ENCODE measurements at places on chromosomes 11 and 22.
A peak's percentile ranks its signal among the peaks of the same experiment; 100 is the strongest.

DNA sequence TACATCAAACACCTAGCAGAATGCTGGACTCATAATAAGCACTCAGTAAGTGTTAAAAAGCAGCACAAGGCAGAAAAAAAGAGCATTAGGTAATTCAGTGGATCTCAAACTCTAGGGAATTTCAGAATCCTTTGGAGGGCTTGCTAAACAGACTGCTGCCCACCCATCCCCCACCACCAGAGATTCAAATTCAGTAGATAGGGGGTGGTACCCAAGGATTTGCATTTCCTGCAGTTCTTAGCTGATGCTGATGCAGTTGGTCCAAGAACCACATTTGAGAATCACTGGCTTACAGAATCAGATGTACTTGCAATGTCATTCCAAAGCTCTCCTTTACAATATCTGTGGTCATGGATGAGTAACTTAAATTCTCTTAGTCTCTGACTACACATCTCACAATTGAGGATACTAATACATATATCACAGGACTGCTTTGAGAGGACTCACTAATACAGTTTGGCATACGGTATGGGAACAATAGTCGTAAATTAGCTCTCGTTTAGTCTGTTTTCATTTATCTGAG is 664.5 kb downstream of the KCNA4 start:
- DNase-seq = no peak

DNA sequence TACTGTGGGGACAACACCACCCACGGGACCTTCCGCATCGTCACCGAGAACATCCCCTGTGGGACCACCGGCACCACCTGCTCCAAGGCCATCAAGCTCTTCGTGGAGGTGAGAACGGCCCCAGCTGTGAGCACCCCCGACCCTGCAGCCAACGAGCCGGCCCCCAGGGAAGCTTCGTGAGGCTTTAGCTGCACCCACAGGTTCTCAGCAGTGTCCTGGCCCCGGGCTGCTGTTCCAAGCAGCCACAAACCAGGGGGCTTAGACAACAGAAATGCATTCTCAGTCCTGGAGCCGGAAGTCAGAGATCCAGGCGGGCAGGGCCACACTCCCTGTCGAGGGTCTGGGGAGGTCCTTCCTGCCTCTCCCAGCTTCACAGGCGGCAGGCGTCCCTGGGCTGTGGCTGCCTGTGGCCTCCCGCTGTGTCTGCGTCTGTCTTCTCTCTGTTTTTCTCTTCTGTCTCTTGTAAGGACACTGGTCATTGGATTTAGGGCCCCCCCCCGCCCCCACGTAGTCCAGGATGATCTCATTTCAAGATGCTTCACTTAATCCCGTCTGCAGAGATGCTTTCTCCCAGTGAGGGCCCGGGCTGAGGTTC is 12.5 kb downstream of the MUC5B start:
- DNase-seq = no peak

DNA sequence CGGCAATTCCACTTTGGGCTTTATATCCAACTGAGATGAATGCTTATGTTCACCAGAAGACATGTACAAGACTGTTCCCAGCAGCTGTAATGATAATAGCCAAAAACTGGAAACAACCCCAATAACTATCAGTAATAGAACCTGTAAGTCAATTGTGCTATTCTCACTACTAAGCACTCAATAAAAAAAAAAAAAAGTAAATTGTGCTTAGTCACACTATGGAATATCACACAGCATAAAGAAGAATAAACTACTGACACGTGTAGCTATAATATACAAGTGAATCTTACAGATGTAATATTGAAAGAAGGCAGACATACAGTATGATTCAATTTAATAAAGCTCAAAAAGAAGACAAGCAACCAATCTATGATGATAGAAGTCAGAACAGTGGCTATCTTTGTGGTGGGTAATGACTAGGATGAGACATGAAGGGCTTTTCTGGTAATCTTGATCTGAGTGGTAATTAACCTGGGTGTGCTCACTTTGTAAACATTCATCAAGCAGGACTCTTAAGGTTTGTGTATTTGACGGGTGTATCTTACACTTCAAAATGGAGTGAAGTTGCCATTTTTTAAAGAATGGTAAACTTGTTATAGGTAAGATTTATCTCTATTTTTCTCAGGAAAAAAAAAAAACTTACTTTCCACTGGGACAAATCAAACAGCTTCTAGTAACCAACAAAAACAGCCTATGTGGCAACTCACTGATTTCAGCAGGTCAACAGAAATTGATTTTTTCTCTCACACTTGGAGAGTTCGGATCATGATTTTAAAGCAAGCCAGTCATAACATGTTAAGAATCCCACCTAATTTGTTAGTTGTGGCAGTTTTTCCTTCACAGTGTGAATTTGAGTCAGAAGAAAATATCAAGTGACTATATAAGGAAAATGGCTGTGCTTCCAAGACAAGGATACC is 84.2 kb downstream of the CCDC83 start:
- no peak for DNase-seq

DNA sequence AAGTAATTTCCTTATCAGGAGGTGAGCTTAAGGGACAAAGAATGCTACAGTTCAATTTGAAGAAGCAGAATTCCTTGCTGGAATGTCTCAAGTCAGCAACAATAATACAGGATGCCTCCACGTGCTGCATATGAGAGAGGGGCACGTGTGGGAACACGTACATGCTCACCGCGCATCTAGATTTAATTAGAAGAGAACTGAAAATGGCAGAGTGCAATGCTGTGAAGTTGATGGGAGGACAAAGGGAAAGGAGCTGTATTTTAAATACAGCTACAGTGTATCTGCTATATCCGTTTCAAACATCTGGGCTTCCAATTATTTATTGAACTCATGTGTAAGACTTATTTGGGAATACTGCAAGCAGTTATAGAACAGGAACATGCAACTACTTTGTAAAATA is 328.7 kb downstream of the SOX6 start:
- DNase-seq = no peak

DNA sequence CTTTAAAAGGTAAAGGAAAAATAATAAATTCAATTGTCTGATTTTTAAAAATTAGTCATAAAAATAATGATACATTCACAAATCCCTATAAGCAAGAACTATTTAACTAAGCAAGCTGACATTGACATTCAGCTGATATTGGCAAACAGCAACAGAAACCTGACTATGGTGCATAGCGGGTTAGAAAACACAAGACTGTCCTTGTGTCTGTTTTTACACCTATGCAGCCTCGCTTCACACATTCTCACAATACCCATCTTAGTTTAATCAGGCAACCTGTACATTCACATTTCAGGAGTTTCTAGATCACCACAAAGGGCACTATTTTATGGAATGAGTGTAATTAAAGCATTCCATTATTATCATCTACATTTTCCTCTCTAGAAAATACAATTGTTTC is 737.1 kb downstream of the KCNA4 start:
- DNase-seq = no peak

GRCh38 chr22:41770715-41771468 is 29.6 kb upstream of the CCDC134 start:
- no peak for DNase-seq

DNA sequence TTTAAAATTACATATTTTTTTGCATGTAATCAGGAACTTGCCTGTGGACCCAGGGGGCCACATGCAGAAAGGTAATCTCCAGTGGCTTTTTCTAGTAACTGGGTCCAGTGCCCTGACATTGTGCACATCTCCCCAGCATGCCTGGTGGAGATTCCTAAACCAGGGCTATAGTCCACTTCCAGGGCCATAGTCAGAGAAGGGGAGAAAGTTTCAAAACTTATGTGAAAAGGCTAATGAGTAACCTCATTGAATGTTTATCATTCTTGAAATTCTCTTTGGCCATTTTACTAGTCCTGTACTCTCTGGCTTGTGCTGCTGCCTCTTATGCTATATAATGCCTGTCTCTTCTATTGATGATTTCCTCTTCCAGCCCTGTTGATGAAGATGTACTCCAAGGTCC is 47.8 kb downstream of the BARX2 start:
- DNase-seq = no peak

- DNase-seq = no peak
Observed at GRCh38 chr11:45301537-45302246, 15.6 kb upstream of the SYT13 start.

DNA sequence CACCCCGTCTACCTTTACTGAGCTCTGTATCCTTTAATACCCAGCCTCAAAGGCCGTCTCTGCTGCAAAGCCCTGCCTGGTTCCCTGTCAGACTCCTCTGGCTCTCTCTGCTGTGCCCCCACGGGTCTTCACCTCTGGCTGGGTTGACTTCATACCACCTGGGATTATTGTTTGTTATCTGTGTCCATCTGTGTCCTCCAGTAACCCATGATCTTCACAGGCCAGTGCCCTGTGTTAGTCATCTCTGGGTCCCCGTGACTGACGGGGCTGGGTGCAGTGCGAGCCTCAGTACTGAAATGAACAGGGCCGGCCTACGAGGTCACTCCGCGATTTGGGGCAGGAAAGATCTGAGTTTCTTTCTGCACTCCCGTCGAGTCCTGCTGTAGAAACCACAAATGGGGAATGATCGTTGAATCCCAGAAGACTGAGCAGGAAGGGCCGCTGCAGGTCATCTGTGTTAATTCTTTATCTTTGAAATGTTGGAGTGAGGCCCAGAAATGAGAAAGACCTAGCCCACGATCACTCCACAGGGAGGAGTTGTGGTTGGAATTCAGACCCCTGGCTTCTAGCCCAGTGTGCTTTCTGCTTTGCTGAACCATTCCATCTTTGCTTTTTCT is 12.3 kb upstream of the TUB start:
- DNase-seq = no peak

DNA sequence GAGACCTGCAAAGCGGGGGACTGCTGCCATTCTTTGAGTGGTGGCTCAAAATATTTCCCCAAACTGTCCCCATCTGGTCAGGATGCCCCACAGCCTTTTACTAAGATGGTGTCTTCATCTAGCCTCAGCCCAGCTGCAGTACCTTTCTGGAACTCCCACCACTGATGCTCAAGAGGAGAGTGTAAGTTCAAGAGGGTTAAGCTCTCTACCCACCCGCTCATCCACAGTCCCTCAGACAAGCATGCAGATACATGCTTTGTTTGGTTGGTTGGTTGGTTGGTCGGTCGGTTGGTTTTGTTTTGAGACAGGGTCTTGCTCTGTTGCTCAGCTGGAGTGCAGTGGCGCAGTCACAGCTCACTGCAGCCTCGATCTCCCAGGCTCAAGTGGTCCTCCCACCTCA is 14.5 kb upstream of the CAVIN3 start:
- no peak for DNase-seq

- DNase-seq = no peak
Observed at GRCh38 chr11:113553915-113554314, 78.7 kb upstream of the DRD2 start.

DNA sequence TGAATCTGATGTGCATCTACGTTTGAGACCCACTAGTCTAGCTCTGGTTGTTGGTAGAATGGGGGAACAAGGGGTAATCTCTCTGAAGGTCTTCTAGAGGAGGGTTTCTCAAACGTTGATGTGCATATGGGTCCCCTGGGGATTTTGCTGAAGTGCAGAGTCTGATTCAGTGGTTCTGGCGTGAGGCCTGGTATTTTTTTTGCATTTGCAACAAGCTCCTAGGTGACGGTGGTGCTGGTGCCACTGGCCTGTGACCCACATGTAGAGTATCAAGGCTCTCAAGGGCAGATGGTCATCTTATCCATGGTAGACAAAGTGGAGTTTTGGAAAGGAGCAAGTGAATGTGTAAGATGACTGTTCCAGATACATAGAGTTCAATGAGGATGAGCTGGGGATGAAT is 97.1 kb downstream of the CEP164 start:
- DNase-seq = no peak

GRCh38 chr11:8822469-8822868 is 88.5 kb upstream of the AKIP1 start:
- DNase-seq = no peak

DNA sequence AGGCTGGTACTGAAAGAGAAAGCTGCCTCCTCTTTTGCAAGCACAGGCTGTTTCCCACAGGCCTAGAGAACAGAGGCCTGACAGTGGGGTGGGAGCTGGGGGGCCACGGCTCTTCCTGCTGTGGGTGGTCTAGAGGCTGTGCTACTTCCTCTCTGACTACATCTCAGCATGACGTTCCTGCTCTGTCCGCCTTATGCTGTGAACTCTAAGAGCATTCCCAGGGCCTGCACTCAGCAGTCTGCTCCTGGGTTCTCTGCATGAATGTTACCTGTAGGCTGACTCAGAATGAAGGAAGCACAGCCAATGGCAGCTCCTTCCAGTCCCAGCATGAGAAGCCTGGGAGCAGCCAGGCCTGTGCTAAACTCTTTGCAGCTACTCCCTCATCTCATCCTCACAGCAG is 534.3 kb downstream of the NTM start:
- DNase-seq = no peak

GRCh38 chr11:9923280-9923679 is 259.4 kb downstream of the SWAP70 start:
- DNase-seq = no peak

- no peak for DNase-seq
Observed at GRCh38 chr22:18012531-18012930, 11.8 kb downstream of the MICAL3 start.

DNA sequence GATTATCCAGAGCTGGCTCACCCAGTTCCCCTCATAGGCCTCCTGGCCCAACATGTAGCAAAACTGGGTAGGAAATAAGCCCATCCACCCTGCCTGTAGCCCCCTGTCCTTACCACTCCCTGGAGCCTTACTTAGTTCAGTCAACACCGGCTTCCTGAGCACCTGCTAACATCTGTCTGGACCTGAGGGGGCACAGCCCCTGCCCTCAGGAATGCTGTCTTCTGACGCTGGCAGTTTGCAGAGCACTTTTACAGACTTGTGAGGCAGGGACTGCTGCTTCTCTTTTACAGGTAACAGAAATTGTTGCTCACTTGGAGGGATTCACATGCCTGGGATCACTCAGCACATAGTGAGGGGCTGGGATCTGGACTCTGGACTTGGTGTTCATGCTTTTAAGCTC is 152.0 kb upstream of the TBCEL start:
- no peak for DNase-seq

GRCh38 chr11:133956650-133957633 is at the start of gene IGSF9B:
Gene IGSF9B, minus strand, starts transcription at chr11:133956968. Its CDS starts 214 bp downstream, at chr11:133956754.
- peak; percentile 93 for DNase-seq

GRCh38 chr11:75238595-75239440 is 1.8 kb upstream of the TPBGL start:
- no peak for DNase-seq

DNA sequence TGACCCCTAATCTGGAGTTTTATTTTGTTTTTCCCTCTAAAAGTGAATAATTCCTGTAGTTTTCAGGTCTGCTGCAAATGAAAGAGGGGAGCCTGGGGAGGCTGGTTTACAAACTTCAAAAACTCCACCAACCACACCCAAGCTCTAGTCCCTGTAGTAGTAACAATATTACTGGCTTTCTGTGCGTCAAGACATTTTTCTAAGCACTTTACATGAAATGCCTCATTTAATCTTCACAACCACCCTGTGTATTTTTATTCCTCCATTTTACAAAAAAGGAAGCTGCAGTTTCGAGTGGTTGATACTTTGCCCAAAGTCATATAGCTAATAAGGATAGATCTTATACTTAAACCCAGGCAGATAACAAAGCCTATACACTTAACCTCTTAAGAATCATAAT is 23.5 kb downstream of the CTNND1 start:
- no peak for DNase-seq

DNA sequence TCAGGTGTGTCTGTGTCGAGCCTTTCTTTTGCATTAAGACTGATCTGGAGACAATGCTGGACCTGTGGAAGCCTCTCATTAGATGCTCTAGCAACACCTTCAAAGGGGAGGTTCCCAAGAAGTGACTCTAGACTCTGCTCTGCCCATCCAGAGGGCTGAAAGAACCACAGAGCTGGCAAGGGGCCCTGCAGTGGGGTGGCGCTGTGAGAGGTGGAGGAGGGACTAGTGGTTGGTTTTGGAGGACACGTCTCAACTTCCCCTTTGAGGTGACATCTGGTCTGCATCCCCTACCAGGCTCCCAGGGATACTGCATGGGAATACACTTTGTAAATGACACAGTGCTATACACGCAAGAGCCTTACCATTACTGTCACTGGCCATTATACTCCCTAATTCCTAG is 34.2 kb upstream of the SYT13 start:
- DNase-seq = no peak
